Activated CD8-positive, alpha-beta memory T cell treated with anti-CD3 and anti-CD28 coated beads for 36 hours (primary cell): ENCODE measurements at places on chromosomes 3 and 15. TPM values are rescaled to one million over a fixed set of nuclear protein-coding genes. Genes with fewer than 3 reads are reported as not detected.

SOX14 gene
- total RNA-seq: not detected

MCF2L2 gene
- 3.0 TPM for total RNA-seq

ATP8B4 gene
- 16.3 TPM for total RNA-seq

TRH gene
- total RNA-seq: not detected

AMIGO3 gene
- total RNA-seq: 0.30 TPM

CHL1 gene
- total RNA-seq: not detected

IL17RE gene
- total RNA-seq: 0.70 TPM

NPTN gene
- 51.9 TPM for total RNA-seq

LRRC49 gene
- 0.65 TPM for total RNA-seq

CHRFAM7A gene
- not detected for total RNA-seq

ITIH3 gene
- not detected for total RNA-seq

PRR20G gene
- not detected for total RNA-seq

PARP15 gene
- 10.3 TPM for total RNA-seq

ISL2 gene
- not detected for total RNA-seq

EOMES gene
- 16.2 TPM for total RNA-seq

CSPG4 gene
- total RNA-seq: 0.02 TPM

MYL3 gene
- not detected for total RNA-seq

PLCB2 gene
- 52.3 TPM for total RNA-seq

PLA2G4D gene
- not detected for total RNA-seq

TGM4 gene
- total RNA-seq: not detected

GCHFR gene
- total RNA-seq: 32.0 TPM

ABHD10 gene
- total RNA-seq: 56.6 TPM

XCR1 gene
- not detected for total RNA-seq

IL5RA gene
- total RNA-seq: 0.38 TPM

RGMA gene
- total RNA-seq: not detected

WDR5B gene
- 3.5 TPM for total RNA-seq

CCDC9B gene
- 0.34 TPM for total RNA-seq

SLC6A1 gene
- total RNA-seq: not detected

CCDC33 gene
- not detected for total RNA-seq

ATP10A gene
- 31.8 TPM for total RNA-seq

THRB gene
- total RNA-seq: not detected

CCDC54 gene
- total RNA-seq: not detected

GABRB3 gene
- not detected for total RNA-seq

TMEM207 gene
- total RNA-seq: not detected

LMAN1L gene
- not detected for total RNA-seq

ALDH1A3 gene
- total RNA-seq: not detected

SMCO1 gene
- not detected for total RNA-seq

OIP5 gene
- total RNA-seq: 18.7 TPM

CP gene
- total RNA-seq: not detected

GRAMD1C gene
- 0.34 TPM for total RNA-seq

REC114 gene
- not detected for total RNA-seq

SRGAP3 gene
- 0.11 TPM for total RNA-seq

SLC28A2 gene
- total RNA-seq: not detected

SPATA12 gene
- not detected for total RNA-seq

SPINK8 gene
- not detected for total RNA-seq

FMN1 gene
- 0.04 TPM for total RNA-seq

CPLX3 gene
- total RNA-seq: not detected

TRIP4 gene
- total RNA-seq: 20.5 TPM

PTPN23 gene
- 34.5 TPM for total RNA-seq

P2RY12 gene
- total RNA-seq: not detected

USP3 gene
- total RNA-seq: 42.2 TPM

ATP13A5 gene
- total RNA-seq: not detected

INAFM2 gene
- total RNA-seq: 15.4 TPM

COL6A5 gene
- not detected for total RNA-seq

ADGRG7 gene
- not detected for total RNA-seq
